ENCODE measurements at places on chromosomes 12 and 14.

DNA sequence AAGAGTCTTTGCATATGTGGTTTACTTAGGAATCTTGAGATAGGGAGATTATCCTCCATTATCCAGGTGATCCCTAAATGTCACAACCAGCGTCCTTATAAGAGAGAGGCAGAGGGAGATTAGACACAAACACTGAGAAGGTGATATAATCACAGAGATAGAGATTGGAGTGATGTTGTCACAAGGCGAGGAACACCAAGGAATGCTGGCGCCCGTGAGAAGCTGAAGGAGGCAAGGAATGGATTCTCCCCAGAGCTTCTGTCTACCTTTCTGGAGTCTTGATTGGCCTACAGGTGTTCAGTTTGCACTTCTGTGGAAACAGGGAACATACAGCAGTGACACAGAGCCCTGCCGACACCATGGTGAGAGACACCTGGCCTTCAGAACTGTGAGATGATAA is 101.6 kb downstream of the ANO4 start:
- no peak for DNase-seq

- no peak for DNase-seq
Observed at GRCh38 chr12:19783547-19784444, 344.5 kb downstream of the AEBP2 start.

- no peak for DNase-seq
Observed at GRCh38 chr12:112303799-112304198, 78.4 kb downstream of the HECTD4 start.

- DNase-seq, result no peak
Observed at GRCh38 chr12:123401753-123402683, 18.1 kb downstream of the KMT5A start.

DNA sequence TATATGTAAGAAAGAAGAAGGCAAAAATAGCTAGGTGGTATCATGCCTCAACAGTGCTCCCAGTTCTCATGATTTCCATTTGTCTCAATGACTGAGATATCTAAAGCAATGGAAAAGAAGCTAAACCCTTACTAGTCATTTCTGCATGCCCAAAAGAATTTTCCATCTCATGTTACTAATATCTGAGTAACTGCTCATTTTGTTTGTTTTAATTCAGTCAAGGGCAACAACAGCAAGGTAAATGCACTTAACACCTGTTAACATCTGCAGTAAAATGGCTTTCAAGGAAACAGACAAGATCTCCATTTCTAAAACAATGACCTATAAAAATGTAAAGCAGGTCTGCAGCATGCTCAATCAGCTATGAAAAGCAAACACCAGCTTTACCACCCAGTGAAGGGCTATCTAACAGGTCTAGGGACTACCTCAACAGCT is 19.4 kb upstream of the SELPLG start:
- DNase-seq, result no peak

GRCh38 chr12:57130941-57131340 is 2.7 kb downstream of the LRP1 start:
- no peak for DNase-seq

DNA sequence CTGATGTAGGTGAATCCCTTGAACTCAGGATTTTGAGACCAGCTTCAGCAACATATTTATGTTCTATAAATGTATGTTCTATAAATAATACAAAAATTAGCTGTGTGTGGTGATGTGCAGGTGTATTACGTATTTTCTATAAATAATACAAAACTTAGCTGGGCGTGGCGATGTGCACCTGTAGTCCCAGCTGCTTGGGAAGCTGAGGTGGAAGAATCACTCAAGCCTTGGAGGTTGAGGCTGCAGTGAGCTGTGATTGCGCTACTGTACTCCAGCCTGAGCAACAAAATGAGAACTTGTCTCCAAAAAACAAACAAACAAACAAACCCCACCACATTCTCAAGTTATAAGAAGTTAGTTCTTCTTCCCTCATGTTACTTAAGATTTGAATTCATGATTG is 39.5 kb downstream of the GABARAPL1 start:
- DNase-seq, result no peak

DNA sequence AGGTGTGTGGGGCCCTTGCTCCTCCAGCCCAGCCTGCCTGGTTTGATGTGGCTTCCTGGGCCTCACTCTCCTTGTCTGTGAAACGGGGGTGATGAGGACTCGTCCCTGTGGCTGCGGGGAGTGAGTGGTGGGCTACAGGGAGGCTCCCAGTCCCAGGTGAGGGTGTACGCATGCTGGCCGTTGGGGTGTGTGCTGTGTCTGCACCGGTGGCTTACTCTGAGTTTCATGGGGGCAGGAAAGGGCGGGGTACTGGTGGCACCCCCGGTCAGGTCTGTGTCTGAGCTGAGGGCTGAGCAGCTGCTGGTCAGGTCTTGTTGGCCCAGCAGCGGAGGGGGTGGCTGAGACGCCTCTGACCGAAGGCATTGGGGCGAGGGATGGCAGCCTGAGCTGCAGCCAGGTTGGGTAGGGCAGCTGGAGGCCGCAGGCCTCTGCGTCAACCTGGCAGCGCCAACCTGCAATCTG is 11.2 kb downstream of the ULK1 start:
- DNase-seq, result peak; percentile 13

GRCh38 chr14:54609576-54609975 is 42.6 kb downstream of the SAMD4A start:
- DNase-seq, result no peak

- DNase-seq, result no peak
Observed at GRCh38 chr14:23060536-23061260, 3.4 kb upstream of the CDH24 start.

- no peak for DNase-seq
Observed at GRCh38 chr14:69999261-69999674, 120.1 kb downstream of the SMOC1 start.

All from femur (tissue), 1 donor.